ENCODE measurements at places on chromosomes 12 and 14.

- DNase-seq, result no peak
Observed at GRCh38 chr14:104434214-104435076, 145.1 kb upstream of the C14orf180 start.

- no peak for DNase-seq
Observed at GRCh38 chr14:93302688-93303581, 29.9 kb downstream of the BTBD7 start.

- DNase-seq, result no peak
Observed at GRCh38 chr12:129127211-129127610, 273.9 kb downstream of the GLT1D1 start.

GRCh38 chr12:67450441-67450840, 181.3 kb downstream of the CAND1 start:
- no peak for DNase-seq

DNA sequence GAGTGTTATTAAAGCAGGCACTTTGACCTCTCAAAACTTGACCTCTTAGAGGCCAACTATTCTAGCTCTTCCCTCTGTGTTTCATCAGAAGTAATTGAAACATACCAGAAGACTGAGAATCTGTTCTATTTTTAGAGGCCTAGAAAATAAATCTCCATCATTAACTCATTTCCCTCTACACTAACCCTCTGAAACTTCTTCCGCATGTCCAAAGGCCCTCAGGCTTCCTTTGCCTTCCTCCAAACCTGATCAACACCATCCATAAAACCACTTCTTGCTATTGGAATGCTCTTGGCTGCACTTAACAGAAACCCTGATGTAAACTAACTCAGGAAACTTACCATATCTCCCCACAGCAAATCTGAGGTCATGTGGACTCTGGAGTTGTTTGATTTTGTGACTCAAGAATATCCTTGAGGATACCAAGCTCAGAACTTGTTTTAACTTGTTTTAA, 196.4 kb downstream of the RPAP3 start:
- DNase-seq, result no peak

DNA sequence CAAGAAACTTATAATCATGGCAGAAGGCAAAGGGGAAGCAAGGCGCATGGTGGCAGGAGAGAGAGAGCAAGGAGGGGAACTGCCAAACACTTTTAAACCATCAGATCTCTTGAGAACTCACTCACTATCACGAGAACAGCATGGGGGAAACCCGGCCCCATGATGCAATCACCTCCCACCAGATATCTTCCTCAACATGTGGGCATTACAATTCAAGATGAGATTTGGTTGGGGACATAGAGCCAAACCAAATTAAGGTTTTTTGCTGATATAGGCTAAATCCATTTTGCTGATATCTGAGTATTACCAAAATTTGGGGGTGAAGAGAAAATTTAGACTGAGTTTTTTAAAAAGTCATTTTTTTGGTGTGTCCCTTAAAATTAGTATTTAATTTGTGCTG, 54.9 kb upstream of the TMX1 start:
- DNase-seq, result no peak

DNA sequence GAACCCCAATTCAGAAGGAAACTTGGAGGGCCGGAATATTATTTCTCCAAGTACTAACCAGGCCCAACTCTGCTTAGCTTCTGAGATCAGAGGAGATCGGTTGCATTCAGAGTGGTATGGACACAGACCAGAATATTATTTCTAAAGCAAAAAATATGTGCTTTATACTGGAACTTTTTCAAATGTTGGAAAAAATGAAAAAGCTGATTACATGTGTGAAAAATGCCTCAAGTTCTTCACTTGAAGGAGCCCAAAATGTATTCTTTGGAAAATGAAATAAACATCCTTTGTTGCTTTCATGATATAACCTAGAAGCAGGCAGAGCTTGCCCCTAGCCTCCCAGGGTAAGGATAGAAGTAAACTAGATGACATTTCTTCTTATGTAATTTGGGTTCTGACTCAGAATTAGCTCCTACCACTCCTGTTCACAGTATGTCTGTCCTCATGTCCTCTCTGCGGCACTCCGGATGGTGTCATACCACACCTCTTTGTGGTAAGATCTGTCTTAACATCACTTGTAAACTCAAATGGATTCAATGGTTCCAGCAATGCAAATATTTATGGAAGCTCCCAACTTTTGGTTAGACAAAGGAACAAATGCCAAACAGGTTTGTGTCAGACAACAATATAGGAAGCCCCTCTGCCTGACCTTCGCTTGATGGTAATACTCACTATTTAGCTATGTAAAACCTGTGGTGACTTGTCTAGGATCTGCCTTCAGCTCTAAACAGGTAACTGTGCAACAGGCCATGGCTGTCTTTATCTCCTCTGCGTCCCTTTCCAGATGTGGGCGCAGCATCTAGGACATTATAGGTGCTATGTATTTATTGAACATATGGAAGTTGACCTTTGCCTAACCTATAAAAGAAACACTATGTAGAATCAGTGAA, 178.5 kb downstream of the SSPN start:
- no peak for DNase-seq

- DNase-seq, result no peak
Observed at GRCh38 chr14:103692871-103693270, 22.4 kb downstream of the XRCC3 start.

Measured in CD4-positive, alpha-beta T cell treated with Interleukin-6 for 4 hours (primary cell).